Activated T-cell treated with anti-CD3 and anti-CD28 coated beads, Interleukin-2, amount 50 U/mL, for 72 hours (primary cell): ENCODE measurements at places on chromosomes 6 and 20. TPM values are rescaled to one million over a fixed set of nuclear protein-coding genes. Genes with fewer than 3 reads are reported as not detected.
A peak's percentile ranks its signal among the peaks of the same experiment; 100 is the strongest.

The PSMB9 gene
- 271 TPM for total RNA-seq

The PCK1 gene
- not detected for total RNA-seq

The LGSN gene
- not detected for total RNA-seq

The FOXF2 gene
- total RNA-seq: not detected

The RAET1G gene
- total RNA-seq: not detected

The LIN28B gene
- not detected for total RNA-seq

The ATP6V1G2 gene
- 5.6 TPM for total RNA-seq

- peaks cover 2% of the 10 kb centered on the region for H3K36me3 ChIP-seq
- peak; percentile 40 for DNase-seq
- peak overlapping the region; percentile 84 for H3K27ac ChIP-seq
These were observed 94.7 kb downstream of the CLIC5 start for GRCh38 chr6:45920819-45921511.

DNA sequence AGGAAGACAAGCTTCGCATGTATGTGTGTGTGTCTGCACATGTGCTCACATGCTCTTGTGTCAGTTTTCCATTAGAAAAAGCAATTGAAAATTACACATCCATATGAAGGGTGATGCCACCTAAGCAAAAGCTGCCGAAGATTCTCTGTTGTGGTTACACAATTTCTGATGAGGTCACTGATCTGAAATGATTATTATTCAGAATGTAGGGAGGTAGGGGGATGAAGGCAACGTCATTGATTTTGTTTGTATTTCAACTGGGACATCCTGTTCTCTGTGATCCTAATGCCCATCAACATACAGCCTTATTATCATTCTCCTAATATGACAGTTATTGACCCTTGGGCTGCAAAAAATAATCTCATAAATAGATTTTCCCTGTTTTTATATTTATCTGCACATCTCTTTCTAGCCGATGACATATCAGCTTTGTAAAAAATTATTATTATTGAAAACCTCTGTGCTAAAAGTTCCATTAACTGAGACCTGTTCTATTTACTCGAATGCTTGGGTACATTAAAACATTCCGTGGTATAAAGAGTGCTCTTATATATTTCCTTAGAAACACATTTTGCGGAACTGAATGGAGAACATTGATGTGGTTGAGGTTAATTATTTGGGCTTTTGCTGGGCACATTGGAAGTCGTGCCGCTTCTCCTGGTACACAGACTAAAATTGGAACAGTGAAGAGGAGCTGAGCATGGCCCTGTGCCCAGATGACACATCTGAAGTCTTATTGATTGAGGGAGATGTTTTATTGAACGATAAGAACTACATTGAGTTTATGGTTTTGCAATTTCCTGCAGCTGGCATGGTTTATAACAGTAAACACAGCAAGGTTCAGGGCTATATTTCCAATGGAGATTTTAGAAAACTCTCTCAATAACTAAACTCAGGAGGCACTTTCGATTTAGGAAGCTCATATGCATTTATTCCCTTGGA, 51.3 kb downstream of the ZNF831 start:
- no peaks in the 10 kb centered on the region for H3K4me1 ChIP-seq
- H3K27ac ChIP-seq: no peak overlapping the region
- no peak for DNase-seq
- no peaks in the 10 kb centered on the region for H3K36me3 ChIP-seq

- H3K4me3 ChIP-seq: no peak overlapping the region
- no peaks in the 10 kb centered on the region for H3K4me1 ChIP-seq
- no peak for DNase-seq
- H3K27ac ChIP-seq: no peak overlapping the region
- no peaks in the 10 kb centered on the region for H3K36me3 ChIP-seq
These were observed 350.6 kb downstream of the SAMD5 start for GRCh38 chr6:147859071-147859470.

DNA sequence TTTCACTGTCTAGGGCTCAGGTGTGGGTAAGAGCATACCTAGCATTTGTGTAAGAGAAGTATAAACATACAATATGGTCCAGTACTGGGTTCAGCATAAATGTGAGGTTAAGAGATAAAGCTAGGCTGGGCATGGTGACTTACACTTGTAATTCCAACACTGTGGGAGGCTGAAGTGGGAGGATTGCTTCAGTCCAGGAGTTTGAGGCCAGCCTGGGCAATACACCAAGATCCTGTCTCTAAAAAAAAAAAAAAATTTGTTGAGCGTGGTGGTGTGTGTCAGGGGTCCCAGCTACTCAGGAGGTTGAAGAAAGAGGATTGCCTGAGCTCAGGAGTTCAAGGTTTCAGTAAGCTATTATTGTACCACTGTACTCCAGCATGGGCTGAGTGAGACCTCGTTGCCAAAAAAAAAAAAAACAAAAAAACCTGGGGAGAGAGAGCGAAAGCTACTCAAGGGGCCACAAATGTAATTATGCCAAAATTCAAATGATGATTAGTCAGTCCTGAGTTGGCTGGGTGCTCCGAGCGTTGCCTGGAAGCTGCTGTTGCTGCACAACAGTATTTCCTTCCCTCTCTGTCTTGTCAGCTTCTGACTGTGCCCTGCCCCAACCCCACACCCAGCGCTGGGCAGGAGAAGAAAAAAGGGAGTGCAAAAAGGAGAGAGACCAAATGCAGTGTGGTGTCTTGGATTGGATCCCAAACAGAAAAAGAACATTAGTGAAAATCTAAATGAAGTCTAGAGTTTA, 24.0 kb downstream of the CMTR1 start:
- no peaks in the 10 kb centered on the region for H3K27me3 ChIP-seq
- peaks cover 10% of the 10 kb centered on the region for H3K36me3 ChIP-seq
- H3K27ac ChIP-seq: no peak overlapping the region
- no peak for DNase-seq
- no peak overlapping the region for H3K4me3 ChIP-seq

DNA sequence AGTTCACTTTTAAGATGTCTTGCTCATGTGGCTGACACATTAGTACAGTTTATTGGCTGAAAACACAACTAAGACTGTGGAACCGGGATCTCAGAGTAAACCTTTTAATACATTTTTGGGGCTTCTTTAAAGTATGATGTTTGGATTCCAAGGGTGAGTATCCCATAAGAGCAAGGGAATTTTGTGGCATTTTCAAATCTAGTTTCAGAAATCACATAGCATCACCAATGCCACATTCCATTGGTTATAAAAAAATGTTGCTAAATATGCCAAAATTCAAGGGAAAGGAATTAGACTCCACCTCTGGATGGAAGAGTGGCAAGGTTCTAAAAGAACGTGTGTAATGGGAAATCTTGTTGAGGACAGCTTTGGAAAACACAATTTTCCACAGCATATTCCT, 338.6 kb downstream of the COL12A1 start:
- no peaks in the 10 kb centered on the region for H3K27me3 ChIP-seq
- H3K4me1 ChIP-seq: no peaks in the 10 kb centered on the region
- DNase-seq: no peak
- H3K36me3 ChIP-seq: no peaks in the 10 kb centered on the region

DNA sequence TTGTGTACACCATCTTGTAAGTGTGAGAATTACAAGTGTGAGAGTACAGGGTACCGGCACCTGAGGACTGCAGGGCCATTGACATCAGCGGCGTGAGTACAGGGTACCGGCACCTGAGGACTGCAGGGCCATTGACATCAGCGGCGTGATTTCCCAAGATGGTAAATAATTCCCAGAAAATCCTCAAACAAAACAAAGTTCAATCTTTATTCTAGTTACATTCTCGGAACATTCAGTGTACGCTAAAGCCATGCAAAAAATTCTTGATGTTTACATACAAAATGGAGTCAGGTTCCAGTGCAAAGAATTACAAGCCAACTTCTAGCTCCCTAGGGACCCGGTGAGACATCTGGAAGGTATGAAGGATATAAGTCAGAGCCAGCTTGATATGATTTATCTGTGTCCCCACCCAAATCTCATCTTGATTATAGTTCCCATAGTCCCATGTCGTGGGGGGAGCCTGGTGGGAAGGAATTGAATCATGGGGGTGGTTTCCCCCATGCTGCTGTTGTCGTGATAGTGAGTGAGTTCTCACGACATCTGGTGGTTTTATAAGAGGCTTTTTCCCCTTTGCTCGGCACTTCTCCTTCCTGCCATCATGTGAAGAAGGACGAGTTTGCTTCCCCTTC, 172.7 kb downstream of the TTLL2 start:
- H3K4me1 ChIP-seq: no peaks in the 10 kb centered on the region
- no peaks in the 10 kb centered on the region for H3K27me3 ChIP-seq
- H3K36me3 ChIP-seq: no peaks in the 10 kb centered on the region
- no peak for DNase-seq
- no peak overlapping the region for H3K4me3 ChIP-seq

DNA sequence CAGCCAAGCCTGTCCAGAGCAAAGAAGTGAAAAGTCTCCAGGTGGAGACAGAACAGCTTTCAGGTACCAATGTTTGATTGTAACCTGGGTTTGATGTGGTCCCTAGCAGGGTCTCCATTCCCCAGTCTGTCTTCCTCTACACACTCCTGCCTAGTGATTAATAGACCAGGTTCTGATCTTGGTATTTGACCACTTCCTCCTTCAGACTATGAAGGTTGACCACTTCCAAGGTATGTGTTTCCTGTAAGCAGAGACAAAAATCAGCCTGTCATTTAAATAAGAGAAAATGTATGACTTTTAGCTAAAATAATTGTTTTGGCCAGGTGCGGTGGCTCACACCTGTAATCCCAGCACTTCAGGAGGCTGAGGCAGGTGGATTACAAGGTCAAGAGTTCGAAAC, 41.8 kb upstream of the TOP1 start:
- H3K27ac ChIP-seq: no peak overlapping the region
- H3K36me3 ChIP-seq: no peaks in the 10 kb centered on the region
- no peak for DNase-seq
- H3K4me1 ChIP-seq: peaks cover 33% of the 10 kb centered on the region
- H3K4me3 ChIP-seq: no peak overlapping the region

DNA sequence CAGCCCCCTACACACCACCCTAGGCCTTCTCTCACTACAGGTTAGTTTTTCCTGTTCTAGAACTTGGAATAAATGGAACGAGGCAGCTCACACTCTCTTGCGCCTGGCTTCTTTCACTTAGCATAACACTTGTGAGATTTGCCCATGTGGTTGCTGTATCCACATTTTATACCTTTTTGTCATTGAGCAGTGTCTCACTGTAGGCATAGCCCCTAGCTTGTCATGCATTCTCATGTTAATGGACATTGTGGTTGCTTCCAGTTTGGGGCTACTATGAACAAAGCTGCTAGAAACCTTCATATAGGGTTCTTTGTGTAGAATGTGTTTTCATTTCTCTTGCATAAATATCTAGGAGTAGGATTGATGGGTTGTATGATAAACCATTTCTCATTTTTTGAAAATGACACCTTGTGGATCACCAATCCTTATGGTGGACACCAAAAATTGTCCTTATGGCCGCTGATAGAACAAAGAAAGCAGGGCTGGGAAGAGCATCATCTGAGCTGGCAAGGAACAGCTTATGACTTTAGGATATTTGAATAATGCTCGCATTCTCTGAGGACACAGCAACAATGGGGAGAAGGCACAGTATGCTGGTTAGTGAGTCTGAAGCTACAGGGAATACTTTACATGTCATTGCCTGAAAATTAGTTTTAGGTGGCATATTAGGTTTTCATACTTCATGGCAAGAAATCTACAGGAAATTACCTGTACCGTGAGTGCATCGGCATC, 9.8 kb upstream of the SLC22A23 start:
- no peaks in the 10 kb centered on the region for H3K27me3 ChIP-seq
- H3K36me3 ChIP-seq: no peaks in the 10 kb centered on the region
- H3K4me3 ChIP-seq: no peak overlapping the region
- no peak for DNase-seq
- H3K4me1 ChIP-seq: no peaks in the 10 kb centered on the region
- H3K27ac ChIP-seq: no peak overlapping the region

DNA sequence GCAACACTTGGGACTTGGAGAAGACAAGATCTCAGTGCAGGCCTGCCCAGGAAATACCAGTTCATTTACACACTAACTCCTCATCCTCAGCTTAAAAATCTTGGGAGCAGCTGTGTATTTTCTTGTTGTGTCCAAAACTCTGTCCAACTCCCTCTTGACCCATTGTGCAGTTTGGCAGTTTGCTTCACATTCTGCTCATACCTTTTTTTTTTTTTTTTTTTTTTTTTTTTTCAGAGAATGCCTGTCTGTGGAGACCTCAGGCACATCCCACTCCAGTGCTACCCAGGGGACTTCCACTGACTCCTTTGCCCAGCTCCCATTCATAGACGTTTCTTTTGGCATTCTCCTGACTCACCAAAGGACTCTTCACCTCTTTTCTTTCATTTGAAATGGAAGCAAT, 265.8 kb upstream of the TCF21 start:
- H3K4me3 ChIP-seq: no peak overlapping the region
- H3K36me3 ChIP-seq: no peaks in the 10 kb centered on the region
- DNase-seq: no peak
- H3K27me3 ChIP-seq: no peaks in the 10 kb centered on the region
- H3K4me1 ChIP-seq: no peaks in the 10 kb centered on the region
- H3K27ac ChIP-seq: no peak overlapping the region

DNA sequence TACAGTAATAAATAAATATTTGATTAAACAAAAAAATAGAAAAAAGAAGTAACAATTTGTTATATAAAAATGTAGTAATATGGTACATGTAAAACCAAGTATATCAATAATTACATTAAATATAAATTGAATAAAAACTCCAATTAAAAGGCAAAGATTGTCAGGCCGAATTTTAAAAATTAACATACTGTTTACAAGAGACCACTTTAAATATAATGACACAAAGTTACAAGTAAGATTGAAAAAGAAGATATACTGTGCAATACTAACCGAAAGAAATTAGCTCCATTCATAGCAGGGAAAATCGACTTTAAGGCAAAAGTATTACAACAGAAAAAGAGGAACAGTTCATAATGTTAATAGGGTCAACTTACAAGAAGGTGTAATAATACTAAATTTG, 571.5 kb upstream of the ARID1B start:
- no peak for DNase-seq
- no peaks in the 10 kb centered on the region for H3K4me1 ChIP-seq
- no peaks in the 10 kb centered on the region for H3K27me3 ChIP-seq
- H3K27ac ChIP-seq: no peak overlapping the region
- H3K36me3 ChIP-seq: peaks cover 6% of the 10 kb centered on the region
- no peak overlapping the region for H3K4me3 ChIP-seq
